ENCODE measurements at places on chromosomes 2 and 18.
A peak's percentile ranks its signal among the peaks of the same experiment; 100 is the strongest.

DNA sequence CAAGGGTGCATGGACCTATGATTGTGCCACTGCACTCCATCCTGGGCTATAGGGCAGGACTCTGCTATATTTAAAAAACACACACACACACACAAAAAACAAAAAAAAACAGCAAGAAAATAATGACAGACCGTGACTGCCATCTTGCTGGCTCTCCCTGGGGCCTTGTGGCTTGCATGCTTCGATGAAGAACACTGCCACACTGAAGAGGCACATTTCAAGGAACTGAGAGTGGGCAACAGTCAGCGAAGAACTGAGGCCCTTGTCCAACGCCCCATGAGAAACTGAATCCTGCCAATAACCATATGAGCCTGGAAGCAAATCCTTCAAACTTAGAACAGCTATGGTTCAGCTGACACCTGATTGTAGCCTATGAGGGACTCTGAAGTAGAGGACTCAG is 158.1 kb downstream of the CCBE1 start:
- no peak for DNase-seq

DNA sequence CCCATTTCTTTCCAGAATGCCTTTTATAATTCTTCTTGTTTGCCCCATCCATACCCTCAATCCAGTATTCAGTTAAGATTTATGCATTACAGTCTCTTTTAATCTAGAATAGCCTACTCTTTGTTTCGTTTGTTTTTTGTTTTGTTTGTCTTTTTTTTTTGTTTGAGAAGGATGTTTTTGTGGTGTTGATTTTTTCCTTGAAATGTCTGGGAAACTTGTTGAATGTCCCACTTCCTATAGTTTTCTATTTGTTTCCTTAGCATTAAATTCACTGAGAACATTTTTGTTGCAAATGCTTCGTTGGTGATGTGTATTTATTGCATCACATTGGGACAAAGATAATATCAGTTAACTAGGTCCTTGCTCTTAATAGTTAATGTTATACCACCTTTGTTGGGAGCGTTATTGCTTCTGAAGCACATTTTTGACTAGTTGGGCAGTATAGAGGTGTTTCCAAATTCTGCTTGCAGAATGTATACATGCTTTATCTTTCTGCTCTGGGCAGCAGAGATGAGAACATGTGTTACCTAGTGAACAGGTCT is 28.9 kb downstream of the ZNF638 start:
- DNase-seq, result no peak

DNA sequence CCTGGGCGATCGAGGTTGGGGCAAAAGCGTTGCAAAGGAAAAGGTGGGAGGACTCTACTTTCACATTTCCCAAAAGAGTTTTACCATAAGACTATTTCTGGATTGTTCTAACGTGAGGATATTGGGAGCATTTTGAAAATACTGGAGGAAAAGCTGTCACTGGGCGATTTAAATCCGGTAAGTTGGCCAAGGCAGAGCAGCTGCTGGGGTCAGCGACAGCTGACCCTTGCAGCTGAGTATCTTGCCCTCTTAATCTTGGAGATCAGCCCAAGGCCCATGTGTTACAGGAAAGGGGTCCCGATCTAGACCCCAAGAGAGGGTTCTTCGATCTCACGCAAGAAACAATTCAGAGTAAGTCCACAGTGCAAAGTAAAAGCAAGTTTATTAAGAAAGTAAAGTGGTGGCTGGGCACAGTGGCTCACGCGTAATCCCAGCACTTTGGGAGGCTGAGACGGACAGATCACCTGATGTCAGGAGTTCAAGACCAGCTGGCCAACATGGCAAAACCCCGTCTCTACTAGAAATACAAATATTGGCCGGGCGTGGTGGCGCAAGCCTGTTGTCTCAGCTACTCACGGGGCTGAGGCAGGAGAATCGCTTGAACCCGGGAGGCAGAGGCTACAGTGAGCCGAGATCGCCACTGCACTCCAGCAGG is 964 bp upstream of the ST3GAL5 start:
- no peak for DNase-seq

DNA sequence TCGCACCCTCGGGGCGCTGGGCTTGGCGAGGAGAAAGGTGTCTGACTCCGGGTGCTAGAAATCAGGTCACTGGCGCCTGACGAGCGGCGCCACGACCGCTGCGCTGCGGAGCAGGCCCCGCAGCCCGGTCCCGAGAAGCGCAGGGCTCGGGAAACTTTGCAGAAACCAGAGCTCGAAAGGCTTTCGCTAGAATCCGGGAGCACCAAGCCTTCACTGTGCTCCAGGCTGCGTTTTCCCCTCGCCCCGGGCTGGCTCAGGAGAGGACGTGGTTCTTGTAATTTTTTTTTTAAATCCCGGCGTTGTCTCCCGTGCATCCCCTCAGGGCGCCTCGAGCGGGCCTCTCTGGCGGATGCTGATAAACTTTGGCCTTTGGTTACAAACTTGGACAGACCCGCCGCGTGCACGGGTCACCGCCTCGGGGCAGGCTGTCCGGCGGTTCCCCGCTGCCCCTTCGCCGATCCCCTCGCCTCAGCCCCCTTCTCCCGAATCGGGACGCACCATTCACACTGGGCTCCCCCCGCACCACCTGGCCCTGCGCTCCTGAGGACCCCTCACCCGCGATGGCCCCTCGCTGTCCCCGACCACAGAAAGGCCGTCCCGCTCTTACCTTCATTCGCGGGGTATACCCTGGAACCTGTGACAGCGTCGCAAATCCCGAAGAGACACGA is 419 bp downstream of the EPHA4 start:
- peak; percentile 24 for DNase-seq

DNA sequence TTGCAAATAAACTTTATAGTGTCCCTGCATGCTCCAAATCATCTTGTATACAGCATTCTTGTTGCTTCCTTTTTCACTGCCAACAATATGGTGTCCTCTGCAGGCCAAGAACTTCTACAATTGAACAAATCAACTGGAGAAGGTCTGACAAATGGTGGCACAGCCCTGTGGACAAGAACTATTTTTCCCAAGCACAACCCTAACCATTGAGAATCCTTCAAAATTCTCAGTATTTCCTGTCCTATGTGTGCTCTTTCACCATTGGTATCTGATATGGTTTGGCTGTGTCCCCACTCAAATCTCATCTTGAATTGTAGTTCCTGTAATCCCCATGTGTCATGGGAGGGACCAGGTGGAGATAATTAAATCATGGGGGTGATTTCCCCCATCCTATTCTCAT is 865.1 kb upstream of the ACVR2A start:
- DNase-seq, result no peak

DNA sequence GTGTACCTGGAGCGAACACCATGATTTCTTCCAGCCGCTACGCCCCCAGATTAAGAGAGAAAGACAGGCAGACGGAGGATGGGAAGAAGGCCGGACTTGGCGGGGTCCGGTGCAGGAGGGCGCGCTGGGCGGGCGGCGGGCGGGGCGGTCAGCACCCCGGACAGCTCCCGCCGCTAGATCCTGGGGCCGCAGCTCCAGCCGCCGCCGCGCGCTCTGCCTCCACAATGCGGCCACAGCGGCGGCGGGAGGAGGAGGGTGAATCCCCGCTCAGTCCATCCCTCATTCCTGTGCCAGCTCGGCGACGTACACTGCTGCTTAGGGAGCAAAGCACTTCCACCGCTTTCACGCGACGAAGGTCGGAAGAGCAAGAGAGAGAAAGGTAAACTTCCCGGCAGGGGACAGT is at the start of gene AKAIN1:
Gene AKAIN1 (minus strand): TSS at position 226 of the 403 bp plus-strand sequence. CDS start 204 bp downstream, at position 22.
- peak; percentile 23 for DNase-seq

DNA sequence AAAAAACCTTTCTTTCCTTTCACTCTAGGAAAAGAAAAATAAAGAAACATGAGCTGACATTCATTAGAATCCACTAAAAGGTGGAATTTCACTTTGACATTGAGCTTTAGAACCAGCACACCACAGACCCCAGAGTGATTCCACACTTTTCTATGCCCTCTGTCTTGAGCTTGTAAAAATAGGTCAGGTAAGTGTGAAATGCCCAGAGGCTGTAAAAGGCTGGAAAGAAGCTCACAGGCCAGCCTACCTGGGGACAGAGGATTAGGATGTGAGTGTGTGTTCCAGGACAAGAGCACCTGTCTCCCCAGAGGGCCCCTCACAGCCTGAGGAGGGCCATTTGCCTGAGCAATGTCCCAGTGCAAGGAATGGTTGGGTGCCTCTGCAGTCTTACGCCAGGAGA is 56.3 kb upstream of the MYO3B start:
- DNase-seq, result no peak

- DNase-seq, result no peak
These were observed 173.6 kb downstream of the GALR1 start for GRCh38 chr18:77422974-77423867.

GRCh38 chr2:99139003-99139402 is 2.5 kb upstream of the C2orf15 start:
- DNase-seq, result no peak

DNA sequence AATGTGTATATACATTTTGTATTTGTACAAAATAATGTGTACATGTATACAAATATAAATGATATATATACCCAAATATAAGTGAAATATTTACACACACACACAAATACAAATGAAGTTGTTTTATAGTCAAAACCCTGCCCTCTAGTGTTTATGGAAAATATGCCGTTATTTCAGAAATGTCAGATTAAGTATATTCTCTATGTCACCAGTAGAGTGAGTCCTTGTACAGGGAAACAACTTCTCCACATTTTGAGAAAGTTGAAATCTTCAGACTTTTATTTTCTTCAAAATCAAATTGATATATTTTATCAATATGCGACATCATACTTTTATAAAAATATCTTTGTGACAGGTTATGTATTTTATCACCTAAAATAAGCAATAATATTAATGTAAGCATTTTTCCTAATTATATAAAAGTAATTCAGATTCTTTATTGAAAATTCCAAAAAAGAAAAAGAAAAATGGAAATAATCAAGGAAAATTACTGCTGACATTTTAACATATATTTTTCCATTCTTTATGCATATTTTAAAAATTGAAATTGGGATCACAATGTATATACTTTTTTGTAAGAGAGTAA is 22.4 kb downstream of the ARL6IP6 start:
- DNase-seq, result no peak

DNA sequence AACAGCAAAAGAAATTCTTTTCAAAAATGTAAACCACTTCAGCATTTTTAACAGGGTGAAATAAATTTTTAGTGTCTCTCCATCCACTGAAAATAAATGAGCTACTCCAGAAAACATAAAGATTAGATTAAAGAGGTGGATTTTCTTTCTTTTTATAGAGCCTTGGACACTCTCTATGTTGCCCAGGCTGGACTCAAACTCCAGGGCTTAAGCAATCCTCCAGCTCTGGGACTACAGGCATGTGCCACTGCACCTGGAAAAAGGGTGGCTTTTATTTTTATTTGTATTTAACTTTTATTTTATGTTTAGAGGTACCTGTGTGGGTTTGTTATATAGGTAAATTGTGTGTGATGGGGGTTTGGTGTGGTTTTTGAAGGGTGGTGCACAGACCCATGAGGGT is 19.9 kb downstream of the ITGB6 start:
- no peak for DNase-seq

GRCh38 chr2:111028720-111029119 is 92.0 kb upstream of the BCL2L11 start:
- no peak for DNase-seq

DNA sequence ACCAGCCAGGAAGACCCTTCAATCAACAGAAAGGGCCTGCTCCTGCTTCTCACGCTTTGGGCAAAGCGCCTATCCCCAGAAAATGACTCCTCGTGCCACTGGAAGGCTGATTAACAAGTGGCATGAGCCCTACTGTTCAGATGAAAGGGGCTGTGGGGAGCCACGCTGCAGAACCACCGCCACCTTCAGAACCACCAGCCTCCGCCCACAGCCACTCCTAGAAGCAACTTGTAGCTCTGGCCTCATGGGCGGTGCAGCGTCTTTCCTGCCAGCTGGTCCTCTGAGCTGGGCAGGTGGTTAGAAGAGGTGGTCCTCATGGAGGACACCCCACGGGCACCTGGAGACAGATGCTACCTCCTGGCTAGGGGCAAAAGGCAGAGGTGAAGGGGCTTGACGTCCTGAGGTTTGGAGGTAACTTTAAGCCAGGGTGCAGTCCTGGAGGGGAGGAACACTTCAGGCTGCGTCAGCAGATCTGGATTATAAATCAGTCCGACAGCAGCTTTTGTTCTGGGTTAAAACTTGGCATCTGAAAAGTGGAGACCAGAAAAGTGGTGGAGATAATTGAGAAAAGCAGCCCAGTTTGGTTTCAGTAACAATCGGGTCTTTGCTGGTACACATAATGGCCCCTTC is 861 bp upstream of the SEMA4C start:
- DNase-seq, result peak; percentile 46

DNA sequence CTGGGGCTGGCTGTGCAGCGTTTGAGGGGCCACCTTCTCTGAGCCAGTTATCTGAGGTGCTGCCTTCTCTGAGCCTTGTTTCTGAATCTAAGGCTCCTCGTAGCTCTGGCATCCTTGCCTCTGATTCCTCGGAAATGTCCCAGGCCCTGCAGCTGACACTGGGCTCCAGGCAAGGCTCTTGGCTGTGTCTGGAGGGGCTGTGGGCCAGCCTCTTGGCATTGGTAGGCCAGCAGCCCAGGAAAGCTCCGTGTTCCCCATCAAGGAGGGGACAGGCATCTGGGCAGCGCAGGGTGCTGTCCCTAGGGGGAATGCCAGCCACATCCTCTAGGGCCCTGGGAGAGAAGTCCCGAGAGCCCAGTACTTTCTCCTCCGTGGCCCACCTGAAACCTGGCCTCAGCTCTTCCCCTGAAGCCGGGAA is 40.7 kb upstream of the TAF1B start:
- no peak for DNase-seq

DNA sequence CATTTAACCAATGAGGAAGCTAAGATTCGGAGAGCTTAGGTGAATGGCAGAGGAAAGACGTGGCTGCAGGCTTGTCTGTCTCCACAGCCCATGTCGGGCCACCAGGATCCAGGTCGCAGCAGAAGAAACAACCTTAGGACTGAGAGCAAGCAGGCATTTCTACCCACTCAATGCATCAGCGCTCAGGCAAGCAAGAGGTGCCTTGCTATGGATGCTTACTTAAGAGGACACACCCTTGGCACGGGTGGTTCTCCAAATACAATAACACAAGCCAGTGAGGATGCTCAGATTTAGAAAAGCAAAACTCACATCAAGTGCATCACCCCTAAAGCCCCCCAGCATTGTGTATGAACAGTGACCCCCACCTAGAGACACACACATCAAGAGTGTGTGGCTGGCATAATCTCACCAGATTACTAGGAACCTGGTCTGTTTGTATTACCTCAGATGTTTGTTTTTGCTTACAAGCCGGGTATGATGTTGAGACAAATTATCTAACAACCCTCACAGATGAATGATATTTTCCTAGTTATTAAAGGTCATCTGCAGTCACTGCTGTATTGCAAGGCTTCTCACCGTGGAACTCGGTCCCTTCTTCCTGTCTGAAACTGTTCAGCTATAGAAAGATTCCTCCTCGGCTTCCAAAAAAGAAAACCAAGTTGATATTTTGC is 34.2 kb upstream of the NPAS2 start:
- no peak for DNase-seq

Data from stimulated activated CD4-positive, alpha-beta T cell treated with anti-CD3 and anti-CD28 coated beads, Interleukin-4, amount 100 ng/mL, for 1 hour (primary cell).